ENCODE measurements at places on chromosomes 16 and 17.

DNA sequence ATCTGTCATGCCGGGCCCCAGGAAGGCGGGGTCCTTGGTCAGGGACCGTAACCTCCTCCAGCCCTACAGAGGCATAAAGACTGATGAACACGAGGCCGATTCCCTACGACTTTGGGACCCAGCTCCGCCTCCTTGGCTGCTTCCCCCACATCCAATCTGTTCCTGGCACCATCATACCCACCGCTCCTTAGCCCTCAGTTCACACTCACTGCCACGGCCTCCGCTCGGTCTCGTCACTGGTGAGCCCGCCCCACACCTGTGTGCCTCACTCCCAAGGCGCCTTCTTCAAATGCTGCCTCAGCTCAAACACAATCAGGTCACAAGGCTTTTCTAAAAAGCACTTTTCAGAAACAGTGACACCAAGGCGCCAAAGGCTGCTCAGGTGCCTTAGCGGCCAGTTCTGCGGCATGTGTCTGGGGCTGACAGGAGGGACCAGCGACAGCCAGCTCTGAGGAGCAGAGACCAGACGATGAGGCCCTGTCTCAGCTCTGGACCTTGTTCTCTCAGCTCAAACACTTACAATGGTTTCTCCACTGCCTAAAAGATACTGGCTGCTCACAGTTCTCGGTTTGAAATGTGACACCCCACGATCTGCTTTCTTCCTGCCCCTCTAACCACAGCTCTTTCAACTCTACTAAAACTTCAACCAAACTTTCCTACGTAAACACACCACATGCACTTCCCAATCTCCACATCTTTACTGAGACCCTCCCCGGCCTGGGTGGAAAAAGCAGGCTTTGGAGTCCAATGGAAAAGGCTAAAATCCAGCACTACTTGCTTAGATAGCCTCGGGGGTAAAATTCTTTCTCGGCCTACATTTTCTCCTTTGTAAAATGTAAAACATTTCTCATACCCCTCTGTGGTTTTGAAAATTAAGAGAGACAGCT lies 33.2 kb downstream of the CYB5D2 start:
- DNase-seq = peak; percentile 85

GRCh38 chr17:50175035-50175807 lies 9.4 kb downstream of the SGCA start:
- no peak for DNase-seq

- no peak for DNase-seq
Observed at GRCh38 chr16:54654429-54654828, 276.2 kb upstream of the IRX5 start.

DNA sequence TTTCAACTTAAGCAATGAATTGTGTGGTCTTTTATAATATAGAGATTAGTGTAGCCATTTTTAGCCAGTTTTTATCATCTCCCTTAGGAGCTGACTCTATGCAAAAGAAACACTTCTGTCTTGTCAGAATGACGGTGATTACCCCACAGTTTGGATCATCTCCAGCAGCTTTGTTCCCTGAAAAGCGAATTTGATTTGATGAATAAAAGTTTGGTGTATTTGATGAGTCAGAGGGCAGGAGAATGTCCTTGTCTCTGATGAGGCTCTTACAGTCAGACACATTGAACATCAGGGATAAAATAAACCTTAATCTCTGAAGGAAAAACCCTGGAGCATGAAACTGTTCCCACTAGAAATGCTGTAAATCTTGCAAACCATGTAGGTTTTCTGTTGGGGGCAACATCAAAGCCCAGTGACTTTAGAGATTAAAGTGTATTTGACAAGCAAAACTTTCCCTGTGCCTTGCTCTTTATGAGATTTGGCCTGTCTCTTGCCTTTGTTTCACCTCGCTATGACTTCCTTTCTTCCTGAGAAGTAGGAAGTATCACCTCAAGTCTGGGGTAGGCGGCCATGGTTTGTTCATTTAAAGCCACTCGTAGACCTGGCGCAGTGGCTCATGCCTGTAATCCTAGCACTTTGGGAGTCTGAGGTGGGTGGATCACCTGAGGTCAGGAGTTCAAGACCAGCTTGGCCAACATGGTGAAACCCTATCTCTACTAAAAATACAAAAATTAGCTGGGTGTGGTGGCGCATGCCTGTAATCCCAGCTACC lies 209.3 kb downstream of the FTO start:
- DNase-seq = peak; percentile 71

DNA sequence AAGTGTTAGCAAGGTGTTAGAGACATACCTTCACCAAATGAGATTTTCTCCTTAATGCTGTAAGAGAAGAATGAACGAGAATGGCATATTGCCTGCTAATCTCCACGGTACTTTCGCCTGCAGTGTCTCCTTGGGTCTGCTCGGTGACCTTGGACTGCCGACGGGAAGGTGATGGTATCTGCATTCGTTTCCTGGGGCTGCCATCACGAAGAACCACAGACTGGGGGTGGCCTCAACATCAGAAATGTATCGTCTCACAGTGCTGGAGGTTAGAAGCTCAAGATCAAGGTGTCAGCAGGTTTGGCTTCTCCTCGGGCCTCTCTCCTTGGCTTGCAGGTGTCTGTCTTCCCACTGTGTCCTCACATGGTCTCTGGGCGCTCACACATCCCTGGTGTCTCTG lies 86.3 kb upstream of the TNRC6C start:
- DNase-seq = no peak

DNA sequence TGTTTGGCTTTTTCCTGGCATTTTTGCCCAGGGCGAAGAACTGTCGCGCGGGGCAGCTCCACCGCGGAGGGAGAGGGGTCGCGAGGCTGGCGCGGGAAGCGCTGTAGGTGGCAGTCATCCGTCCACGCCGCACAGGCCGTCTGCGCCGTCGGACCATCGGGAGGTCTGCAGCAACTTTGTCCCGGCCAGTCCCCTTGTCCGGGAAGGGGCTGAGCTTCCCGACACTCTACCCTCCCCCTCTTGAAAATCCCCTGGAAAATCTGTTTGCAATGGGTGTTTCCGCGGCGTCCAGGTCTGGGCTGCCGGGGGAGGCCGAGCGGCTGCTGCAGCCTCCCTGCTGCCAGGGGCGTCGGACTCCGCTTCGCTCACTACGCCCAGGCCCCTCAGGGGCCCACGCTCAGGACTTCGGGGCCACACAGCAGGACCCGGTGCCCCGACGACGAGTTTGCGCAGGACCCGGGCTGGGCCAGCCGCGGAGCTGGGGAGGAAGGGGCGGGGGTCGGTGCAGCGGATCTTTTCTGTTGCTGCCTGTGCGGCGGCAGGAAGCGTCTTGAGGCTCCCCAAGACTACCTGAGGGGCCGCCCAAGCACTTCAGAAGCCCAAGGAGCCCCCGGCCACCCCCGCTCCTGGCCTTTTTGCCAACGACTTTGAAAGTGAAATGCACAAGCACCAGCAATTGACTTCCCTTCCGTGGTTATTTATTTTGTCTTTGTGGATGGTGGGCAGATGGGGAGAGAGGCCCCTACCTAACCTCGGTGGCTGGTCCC lies 2.3 kb upstream of the CBX4 start:
- peak; percentile 76 for DNase-seq

DNA sequence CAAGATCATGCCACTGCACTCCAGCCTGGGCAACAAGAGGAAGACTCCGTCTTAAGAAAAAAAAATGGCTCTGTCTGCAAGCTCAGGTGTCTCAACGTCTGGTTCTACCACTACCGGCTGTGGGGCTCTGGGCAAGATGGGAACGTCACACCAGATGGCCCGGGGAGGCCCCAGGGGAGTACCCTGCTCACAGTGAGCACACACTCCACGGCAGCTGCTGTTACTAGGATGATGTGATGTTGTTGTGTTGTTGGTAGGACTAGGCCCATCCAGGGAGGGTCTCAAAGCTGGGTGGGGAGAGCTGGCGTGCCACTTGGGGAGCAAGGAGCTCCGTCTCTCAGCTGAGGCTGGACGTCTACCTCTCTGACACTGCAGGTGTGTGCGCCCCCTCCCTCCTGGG lies 9.4 kb upstream of the NPTX1 start:
- DNase-seq = no peak

GRCh38 chr17:32141258-32141657 lies 1.0 kb upstream of the RHOT1 start:
- DNase-seq = no peak

- no peak for DNase-seq
Observed at GRCh38 chr16:80191928-80192327, 348.9 kb upstream of the DYNLRB2 start.

- peak; percentile 83 for DNase-seq
Observed at GRCh38 chr16:351804-352520, 561 bp downstream of the AXIN1 start.

DNA sequence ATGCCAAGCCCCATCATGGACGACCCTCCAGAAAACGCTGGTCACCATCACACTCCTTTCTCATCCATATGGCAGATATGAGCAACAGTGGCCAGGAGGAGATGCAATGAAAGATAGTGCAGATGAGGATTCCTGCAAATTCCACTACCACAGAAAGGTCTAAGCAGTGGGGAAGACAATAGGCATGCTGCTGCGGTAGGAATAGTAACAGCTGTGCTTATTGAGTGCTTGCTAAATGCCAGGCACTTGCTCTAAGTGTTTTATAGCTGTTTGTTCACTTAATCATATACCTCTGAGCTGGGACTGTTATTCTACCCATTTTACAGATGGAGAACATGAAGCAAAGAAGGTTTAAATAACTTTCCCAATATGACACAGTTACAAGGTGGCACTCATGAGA lies 46.6 kb upstream of the AKAP1 start:
- no peak for DNase-seq

GRCh38 chr16:85027958-85028684 lies 526 bp downstream of the KIAA0513 start:
- no peak for DNase-seq

DNA sequence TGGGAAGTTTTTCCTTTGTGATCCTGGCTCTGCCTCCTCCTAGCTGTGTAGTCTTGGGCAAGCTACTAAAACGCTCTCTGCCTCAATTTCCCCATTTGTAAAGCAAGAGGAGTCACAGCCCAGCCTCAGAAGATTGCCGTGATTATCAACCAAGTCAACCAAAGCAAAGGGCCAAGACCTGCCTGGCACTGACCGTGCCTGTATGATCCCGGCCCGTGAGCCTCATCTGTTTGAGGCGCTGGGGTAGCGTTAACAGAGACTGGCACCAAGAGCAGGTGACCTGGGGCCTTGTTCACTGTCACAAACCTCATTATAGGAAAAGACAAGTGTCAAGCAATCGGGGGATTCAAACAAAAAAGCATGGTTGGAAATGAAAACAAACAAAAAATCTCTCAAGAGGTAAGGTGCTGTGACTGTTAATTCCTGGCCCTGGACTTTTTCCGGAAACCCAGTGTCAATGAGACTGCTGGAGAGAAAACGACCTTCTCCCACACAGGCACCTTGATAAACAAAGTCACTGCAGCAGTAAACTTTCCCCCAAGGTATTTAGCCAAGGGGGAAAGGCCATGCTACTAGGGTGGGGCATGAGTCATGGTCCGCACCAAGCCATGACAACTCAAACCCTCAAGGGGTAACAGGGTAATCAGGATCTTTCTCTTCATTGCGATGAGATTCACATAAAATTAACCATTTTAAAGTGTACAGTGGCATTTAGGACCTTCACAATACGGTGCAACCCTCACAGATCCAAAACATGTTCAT lies 5.4 kb downstream of the MEAK7 start:
- no peak for DNase-seq

DNA sequence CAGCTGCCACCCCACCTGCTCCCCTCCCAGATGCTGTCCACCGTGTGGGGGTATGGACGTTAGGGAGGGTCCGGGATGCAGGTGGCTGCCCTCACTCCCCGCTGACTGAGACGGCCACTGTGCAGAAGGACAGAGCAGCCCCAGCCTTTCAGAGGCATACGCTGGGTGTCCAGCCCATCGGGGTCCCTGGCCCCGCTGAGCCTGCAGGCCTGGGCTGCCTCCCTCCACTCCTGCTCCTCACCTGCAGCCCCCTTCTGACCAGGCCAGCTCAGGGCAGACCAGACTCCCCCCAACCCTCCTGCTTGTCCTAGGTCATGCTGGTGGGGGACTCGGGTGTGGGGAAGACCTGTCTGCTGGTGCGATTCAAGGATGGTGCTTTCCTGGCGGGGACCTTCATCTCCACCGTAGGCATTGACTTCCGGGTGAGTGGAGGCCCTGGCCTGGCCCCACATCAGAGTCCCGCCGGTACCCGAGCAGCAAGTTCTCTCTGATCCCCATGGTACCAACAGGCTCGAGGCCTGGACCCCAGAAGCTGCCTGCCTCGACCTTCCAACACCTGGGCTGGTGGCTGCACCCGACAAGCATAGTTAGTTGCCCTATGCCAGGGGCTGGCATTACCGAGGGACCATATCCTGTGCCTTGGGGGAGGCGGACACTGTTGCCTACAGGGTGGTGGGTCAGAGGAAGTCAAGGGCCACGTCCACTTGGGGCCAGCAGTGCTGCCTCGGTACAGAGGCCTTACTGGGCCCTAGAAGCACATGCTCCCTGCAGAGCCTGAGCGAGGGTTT lies 1.4 kb downstream of the RAB26 start:
- DNase-seq = no peak

GRCh38 chr17:83186751-83187421 lies 107.5 kb downstream of the METRNL start:
- DNase-seq = no peak

- DNase-seq = no peak
Observed at GRCh38 chr17:46776298-46777005, 42.0 kb downstream of the WNT3 start.

GRCh38 chr16:54412777-54413455 lies 126.3 kb upstream of the IRX3 start:
- no peak for DNase-seq

GRCh38 chr16:84531671-84532111 lies 27.2 kb upstream of the MEAK7 start:
- DNase-seq = no peak

GRCh38 chr16:48540222-48540900 lies 69.6 kb downstream of the N4BP1 start:
- no peak for DNase-seq

- DNase-seq = no peak
Observed at GRCh38 chr16:55976815-55977214, 101.6 kb upstream of the CES5A start.

DNA sequence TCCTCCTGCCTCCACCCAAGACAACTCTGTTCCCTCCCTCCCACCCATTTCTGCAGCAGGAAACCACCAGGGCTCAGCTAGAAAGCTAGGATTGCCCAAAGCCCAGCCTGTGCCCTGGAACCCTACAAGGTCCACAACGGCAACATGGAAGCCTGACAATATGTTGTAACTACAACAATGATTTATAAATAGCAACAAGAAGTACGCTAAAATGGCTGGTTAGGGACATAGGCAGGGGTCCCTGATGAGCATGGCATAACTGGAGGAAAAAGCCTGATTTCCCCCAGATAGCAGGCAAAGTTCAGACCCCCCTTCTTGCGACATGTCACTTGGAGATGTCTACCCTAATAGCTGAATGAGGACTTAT lies 6.6 kb downstream of the ST3GAL2 start:
- no peak for DNase-seq

GRCh38 chr17:14732211-14732610 lies 431.3 kb downstream of the HS3ST3B1 start:
- DNase-seq = no peak

- DNase-seq = peak; percentile 48
Observed at GRCh38 chr16:49333259-49333597, 40.4 kb upstream of the C16orf78 start.

All from activated CD4-positive, alpha-beta T cell treated with anti-CD3 and anti-CD28 coated beads, Interleukin-2, amount 10 ng/mL, durations not matched to agents 24 days and 14 days (primary cell).